ENCODE measurements at places on chromosomes 1 and 21.

DNA sequence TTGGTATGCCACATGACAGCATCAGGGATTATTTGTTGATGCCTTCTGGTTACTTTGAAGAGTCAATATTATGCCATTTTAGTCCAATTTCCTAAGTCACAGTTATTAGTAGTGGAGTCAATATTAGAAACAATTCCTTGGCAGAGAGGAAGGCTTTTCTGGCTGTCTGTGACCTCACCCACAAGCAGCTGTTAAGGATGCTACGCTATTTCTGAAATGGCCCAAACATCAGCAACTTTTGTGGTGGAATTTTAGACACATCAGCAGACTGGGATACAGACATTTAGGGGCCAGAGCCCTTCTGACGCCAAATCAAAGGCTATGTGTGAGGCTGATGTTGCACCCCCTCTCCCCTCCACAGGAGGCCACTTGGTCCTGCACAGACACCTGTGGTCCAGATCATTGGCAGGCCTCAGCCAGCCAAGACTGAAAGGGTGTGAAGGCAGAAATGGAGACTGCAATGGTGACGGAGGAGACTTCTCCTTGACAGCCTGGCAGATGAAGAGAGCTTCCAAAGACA lies 9.2 kb upstream of the RXRG start:
- no peak for DNase-seq

GRCh38 chr1:177741476-177741875 lies 228.4 kb downstream of the SEC16B start:
- DNase-seq: no peak

GRCh38 chr1:35201631-35202030 lies 8.7 kb upstream of the SFPQ start:
- DNase-seq: no peak

- DNase-seq: no peak
Measured at GRCh38 chr1:27366411-27367159, at the start of gene MAP3K6. TSS of gene MAP3K6 (minus strand) at chr1:27366961. CDS start at chr1:27366597, 364 bp downstream.

- no peak for DNase-seq
Measured at GRCh38 chr1:106747791-106748190, 308.7 kb upstream of the PRMT6 start.

DNA sequence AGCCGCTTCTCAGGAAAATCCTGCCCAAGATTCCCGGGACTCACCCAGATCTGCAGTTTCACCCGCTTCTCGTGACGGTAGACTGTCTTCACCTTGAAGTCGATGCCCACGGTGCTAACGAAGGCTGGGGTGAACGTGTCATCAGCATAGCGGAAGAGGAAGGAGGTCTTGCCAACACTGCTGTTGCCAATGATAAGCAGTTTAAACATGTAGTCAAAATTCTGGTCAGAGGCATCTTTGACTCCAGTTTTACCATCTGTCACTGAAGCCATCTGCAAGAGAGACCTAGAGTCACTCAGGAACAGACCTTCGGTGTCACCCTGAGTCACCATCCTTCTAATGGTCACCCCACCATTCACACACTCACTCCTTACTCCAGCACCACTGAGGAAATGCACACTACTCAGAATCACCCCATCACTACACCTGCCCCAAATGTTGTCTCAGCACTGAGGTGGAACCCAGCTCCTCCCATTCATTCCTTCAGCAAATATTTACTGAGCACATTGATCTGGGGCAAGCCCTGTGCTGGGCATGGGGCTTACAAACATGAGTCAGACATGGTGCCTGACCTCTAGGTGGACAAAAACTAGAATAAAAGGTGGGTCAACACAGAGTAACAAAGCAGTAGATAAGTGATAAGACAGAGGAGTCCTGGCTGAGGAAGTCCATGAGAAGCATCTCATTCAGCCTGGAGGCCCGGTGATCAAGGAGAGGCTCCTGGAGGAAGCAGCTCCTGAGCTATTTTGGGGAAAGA lies 13.5 kb downstream of the RAB3B start:
- DNase-seq: no peak

- no peak for DNase-seq
Measured at GRCh38 chr1:161905269-161905884, 118.3 kb downstream of the OLFML2B start.

- DNase-seq: no peak
Measured at GRCh38 chr1:196655071-196655470, 3.2 kb downstream of the CFH start.

DNA sequence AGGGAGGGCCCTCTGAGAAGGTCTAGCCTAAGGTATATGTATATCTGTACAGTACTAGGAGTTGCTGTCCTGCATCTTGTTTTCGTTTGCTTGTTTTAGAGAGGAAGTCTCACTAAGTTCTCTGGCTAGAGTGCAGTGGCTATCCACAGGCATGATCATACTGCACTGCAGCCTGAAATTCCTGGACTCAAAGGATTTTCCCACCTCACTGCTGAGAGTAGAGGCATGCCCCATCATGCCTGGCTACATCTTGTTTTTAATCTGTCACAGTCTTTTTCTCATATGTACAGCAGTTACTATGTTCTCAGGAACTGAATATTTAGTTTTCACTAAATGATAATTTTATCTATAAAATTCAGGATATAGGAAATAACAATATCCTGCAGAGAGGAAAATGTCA lies 15.3 kb upstream of the PYHIN1 start:
- no peak for DNase-seq

GRCh38 chr1:36703526-36704208 lies 221.0 kb upstream of the CSF3R start:
- DNase-seq: peak; percentile 43

DNA sequence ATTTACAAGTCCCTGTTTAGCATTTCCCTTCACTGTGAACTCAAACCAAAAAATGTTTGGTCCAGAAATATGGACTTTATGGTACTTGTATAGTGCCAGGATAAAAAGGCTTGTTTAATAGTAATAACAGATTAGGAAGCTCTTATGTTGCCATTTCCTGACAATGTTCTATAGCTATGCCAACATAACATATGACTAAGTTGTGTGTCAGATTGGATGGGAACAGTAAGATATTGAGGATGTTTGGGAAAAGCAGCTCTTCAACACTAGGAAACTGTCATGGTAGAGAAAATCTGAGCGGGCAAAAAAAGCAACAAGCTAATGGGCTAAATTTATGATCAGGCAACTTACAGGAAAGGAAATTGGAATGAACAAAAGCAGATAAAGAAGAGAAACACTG lies 287.1 kb upstream of the ADGRL4 start:
- no peak for DNase-seq

- no peak for DNase-seq
Measured at GRCh38 chr1:185292237-185292636, 24.8 kb downstream of the IVNS1ABP start.

DNA sequence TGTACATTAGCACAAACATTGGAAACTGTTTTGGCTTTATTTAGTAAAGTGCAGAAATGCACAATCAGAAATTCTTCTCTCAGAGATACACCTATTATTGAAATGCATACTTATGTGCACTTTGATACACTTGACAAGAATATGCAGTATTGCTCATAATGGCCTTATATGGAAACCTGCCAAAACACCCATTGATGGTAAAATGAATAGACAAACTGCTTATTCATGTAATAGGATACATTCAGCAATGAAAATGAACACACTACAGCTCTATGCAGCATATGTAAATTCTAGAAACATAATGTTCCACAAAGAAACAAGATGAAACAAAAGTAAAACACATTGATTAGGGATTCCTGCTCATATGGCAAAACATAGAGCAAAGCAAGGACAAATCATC lies 223.9 kb downstream of the S1PR1 start:
- no peak for DNase-seq

- DNase-seq: no peak
Measured at GRCh38 chr1:172137703-172138454, 282.6 kb upstream of the C1orf105 start.

DNA sequence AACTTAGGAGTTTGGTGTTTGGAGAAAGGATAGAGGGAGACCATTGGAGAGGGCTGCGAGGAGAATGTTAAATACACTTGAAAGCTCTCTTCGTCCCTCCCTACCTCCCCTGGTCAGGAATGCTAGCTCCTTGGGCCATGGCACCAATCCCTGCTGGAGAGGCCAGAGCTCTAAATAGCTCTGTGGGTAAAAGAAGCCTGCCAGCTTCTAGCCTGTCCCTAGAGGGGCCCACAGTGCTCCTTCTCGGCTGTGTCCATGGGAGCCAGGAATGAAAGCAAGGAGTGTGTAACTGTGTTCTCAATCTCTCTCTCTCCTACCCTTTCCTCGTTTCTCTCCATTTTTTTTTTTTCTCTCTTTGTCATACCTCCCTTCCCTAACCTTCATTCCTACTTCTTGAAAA lies at the start of gene CCDC190:
CCDC190 (minus strand) TSS at position 75 of the 400 bp plus-strand sequence. CDS start 1,529 bp downstream, outside the sequence.
- DNase-seq: no peak

DNA sequence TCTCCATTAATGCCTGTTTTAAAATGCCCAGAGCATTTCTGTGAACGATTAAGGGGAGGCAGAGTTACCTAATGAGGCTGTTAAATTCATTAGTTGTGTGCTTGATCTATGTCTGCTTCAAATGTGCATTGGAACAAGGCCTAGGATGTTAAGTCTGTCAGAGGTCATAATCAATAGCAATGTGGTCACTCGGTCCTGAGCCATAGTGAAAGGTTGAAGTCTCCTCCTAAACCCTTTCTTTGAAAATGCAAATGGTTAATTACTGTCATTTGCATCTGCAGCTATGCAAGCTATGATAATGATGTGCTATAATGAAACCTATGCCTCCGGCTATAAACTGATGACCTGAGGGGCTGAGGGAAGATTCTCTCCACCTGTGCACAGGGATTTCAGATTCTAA lies 114.2 kb upstream of the NR5A2 start:
- no peak for DNase-seq

- no peak for DNase-seq
Measured at GRCh38 chr21:36127977-36128376, 6.9 kb upstream of the CBR3 start.

DNA sequence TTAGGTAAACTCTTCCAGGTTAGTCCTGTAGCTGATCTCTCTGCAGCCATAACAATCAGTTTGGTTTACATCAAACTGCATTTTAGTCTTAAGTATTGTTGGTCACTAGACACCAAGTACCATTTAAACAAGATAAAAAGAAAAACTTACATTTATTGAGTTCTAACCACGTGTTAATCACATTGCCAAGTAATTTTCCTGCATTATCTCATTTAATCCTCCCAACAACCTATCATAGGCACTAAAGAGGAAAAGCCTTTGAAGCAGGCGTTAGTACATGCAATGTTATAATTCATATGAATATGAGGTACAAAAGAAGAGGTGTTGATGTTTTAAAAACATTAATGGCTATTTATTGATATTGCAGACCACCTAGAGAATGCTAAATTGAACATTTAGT lies 9.0 kb downstream of the DR1 start:
- DNase-seq: no peak

DNA sequence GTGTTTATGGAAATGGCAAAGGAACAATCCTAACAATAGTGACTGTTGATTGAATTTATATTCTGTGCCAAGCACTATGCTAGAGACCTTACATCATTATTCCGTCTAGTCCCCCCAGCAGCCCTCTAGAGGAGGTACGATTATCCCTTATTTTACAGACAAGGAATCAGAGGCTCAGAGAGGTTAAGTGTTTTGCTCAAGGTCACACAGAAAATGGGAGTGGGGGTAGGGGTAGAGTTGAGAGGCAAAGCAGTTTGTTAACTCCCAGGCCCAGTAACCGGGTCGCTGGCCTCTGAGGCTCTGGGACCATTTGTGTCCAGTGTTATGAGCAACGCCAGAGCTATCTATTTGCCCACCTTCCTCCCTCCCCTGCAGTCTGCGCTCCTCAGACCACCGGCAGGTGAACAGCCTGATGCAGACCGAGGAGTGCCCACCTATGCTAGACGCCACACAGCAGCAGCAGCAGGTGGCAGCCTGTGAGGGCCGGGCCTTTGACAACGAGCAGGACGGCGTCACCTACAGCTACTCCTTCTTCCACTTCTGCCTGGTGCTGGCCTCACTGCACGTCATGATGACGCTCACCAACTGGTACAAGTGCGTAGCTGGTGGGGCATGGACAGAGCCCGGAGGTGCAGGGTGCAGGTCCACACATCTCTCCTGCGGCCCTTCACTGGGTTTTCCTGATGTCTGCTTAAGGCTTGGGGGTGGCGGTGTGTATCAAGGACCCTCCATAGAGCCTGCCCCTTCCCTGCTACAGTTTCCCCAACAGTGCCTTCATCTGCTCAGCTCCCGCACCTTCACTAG lies 19.8 kb downstream of the SERINC2 start:
- DNase-seq: no peak

DNA sequence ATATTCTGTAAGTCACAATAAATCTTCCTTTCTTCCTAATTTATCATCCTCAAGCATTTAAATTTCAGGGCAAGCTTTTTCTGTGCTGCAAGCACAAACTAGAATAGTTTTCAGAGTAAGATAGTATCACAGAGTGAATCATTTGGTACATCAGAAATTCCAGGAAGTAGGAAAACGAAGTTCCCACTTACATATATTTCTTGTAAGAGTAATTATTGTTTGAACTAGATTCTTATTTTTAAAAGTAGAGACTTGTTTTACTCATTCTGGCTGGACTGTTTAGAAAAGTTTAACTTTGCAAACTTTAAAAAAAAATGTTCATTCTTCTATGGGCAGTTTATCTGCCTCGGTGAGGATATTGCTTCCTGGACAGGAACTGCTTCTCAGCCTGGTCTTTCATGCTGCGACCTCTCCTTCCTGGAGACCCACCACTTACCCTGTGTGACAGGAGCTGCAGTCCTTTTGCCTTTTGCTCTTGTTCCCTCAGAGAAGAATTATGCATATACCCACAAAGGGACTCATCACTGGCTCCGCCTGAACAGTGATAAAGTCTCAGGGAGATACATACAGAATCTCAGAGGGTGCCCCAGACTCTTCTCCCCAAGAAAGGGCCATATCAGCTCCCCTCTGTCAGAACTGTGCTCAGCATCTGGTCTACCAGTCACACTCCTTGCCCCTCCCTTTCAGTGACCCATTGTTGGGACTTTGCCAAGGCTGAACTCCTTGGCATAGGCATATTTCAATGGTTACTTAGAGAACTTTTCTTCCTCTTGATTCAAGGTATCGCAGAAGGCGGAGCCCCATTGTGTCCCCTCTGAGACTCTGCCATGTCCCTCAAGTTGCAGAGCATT lies 102.7 kb upstream of the CD55 start:
- no peak for DNase-seq

GRCh38 chr1:44677201-44677766 lies 2.8 kb downstream of the ARMH1 start:
- DNase-seq: no peak

GRCh38 chr1:168671782-168672181 lies 57.2 kb downstream of the DPT start:
- DNase-seq: no peak

DNA sequence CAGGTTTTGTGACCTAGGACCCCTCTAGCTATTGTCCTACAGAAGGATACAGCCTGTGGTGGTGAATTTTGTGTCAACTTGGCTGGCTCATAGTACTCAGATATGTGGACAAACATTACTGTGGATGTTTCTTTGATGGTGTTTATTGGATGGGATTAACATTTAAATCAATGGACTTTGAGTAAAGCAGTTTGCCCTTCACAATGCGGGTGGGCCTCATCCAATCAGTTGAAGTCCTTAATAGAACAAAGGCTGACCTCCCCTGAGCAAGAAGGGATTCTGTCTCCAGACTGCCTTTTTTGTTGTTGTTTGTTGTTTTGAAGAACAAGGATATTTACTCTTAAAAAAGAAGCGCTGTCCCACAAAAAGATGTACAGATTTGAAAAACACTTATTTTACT lies 210.0 kb upstream of the GREM2 start:
- no peak for DNase-seq

GRCh38 chr21:44789880-44790279 lies 11.7 kb downstream of the UBE2G2 start:
- DNase-seq: no peak

GRCh38 chr1:63277195-63278192 lies 44.9 kb upstream of the FOXD3 start:
- DNase-seq: no peak

GRCh38 chr1:5691795-5692509 lies 300.3 kb downstream of the NPHP4 start:
- no peak for DNase-seq

All from effector memory CD8-positive, alpha-beta T cell (primary cell).